H54 (cell line): ENCODE measurements at places on chromosomes 1 and 21.
A peak's percentile ranks its signal among the peaks of the same experiment; 100 is the strongest.

- DNase-seq, result no peak
Observed at GRCh38 chr1:162899422-162900146, 38.6 kb upstream of the CCDC190 start.

- DNase-seq, result peak; percentile 64
Observed at GRCh38 chr21:41460578-41461527, 34.8 kb downstream of the MX1 start.

- DNase-seq, result no peak
Observed at GRCh38 chr1:24308365-24309015, 10.7 kb upstream of the GRHL3 start.

DNA sequence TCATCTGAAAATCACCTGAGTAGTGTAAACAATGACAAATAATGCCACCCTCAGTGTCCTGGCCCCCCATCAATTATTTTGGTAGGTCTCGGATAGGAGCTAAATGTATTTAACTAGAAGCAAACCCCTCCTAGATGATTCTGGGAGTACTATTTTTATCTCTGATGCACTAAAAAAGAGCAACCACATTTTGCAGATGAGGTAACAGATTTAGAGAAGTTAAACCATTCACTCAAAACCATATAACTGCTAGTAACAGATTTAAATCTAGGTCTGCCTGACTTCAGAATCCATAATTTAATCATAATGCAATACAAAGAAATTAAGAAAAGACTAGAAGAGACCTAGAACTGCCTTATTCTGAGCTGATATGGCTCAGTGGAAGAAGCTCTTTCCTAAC lies 17.3 kb upstream of the PTCH2 start:
- DNase-seq, result no peak

DNA sequence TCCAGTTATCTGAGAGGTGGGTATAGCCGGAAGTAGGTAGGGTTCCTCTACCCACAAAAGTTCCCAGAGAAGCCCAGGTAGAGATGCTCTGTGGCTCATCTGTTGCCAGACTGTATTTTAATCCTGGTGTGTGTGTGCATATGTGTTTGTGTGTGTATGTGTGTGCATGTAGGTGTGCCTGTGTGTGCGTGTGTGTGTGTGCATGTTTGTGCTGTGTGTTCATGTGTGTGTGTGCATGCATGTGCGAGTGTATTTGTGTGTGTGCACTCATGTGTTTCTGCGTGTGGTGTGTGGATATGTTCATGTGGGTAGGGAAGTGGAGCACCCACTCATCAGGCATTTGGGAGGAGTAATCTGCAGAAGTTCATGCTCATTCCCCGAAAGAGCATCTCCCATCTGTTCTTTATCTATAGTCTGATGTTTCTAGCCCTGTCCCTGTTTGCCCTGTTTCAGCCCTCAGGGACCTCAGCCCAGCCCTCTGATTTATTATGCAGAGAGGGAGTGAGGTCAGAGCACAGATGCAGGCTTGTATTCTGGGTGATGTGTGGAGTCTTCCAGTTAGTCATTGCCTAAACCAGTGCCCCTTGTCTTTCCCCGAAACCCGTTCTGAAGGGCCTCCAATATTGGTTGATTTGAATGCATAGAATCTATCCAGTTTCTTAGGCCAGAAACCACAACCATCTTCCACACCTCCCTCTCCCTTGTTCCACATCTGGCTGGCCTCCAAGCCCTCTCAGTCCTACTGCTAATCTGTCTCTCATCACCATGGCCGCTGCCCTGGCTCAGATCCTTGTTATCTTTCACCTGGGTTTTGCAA lies 69.1 kb downstream of the DISC1 start:
- DNase-seq, result no peak

- DNase-seq, result no peak
Observed at GRCh38 chr1:46653405-46653958, 14.7 kb downstream of the ATPAF1 start.

DNA sequence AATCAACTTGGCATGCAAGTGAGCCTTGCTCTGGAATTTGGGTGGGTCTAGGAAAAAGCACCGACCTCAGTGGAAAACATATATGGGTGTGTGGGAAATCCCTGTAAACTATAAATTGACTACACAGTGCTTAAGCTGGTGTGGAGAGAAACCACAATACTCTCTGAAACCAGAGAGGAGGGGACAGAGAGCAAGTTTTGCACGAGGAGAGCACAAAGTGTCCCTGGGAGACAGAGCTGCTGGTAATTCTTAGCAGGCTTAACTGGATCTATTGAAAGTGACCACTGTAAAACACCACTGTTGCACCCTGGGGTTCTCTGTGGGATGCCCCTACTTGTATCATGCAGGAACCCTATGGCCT lies 12.8 kb downstream of the KCNJ15 start:
- no peak for DNase-seq
